ENCODE measurements at places on chromosomes 13 and 19.

- no peak for DNase-seq
These were observed 51.0 kb downstream of the ZNF146 start for GRCh38 chr19:36265856-36266374.

DNA sequence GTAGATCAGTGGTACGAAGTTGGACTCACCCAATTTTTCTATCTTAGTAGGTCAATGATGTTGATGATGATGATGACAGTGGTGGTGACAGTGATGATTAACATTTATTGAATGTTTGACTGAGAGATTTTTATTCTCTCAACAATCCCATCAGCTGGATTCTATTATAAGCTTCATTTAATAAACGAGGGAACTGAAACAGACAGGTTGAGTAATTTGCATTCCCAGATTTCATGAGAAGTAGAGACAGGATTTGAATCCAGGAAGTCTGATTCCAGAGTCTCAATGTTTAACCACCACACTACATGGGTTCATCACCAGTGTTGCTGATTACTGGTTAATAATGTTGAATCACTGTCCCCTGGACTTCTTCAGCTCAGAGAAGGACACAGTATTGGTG is 168.9 kb downstream of the FLT1 start:
- DNase-seq: no peak

- no peak for DNase-seq
These were observed 5.6 kb upstream of the RAB8A start for GRCh38 chr19:16106121-16106520.

DNA sequence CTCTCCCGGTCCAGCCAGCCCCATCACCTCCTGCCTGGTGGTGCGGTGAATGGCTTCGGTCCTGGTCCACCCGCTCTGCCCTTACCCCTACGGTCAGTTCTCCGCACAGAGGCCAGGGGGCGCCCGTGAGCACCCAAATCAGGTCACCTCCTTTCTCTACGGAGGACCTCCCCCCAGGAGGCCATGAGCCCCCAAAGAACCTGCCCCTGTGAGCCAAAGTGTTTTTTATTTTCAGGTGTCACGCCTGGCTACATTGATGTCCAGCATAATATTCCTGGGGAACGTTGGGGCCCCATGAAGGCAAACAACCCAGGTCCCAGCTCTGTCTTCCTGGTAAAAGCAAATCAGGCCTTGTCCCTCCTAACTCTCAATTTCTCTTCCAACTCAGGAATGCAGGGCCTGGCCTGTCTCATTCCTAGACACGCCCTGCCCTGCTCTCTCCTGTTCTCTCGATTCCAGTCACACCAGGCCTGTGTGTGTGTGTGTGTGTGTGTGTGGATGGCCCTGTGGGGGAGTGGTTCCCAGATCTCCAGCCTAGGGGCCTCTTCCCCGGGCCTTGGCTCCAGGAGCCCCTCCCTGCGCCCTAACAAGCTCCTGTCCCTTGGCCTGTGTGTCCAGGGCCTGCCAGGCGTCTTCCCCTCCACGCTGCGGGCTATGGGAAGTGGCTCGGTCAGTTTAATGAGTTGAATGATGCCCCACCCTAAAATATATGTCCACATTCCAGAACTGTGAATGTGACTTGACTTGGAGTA is 9.7 kb upstream of the GIPC1 start:
- peak; percentile 80 for DNase-seq

DNA sequence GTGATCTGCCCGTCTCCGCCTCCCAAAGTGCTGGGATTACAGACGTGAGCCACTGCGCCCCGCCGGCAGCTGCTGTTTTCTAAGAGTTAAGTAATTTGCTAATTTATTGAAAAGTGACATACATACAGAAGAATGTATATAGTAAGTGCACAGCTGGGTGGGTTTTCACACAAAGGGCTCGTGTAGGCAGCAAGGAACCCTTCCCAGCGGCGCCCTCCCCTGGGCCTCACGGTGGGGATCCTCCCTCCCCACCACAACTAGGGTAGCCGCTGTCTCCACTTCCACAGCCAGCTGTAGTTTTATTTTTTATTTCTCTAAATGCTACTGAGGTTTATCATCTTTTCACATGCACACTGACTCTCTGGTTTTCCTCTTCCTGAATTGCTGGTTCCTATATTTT is 64.9 kb downstream of the CRYL1 start:
- no peak for DNase-seq

- no peak for DNase-seq
These were observed 326.0 kb upstream of the SPRY2 start for GRCh38 chr13:80666782-80667552.

DNA sequence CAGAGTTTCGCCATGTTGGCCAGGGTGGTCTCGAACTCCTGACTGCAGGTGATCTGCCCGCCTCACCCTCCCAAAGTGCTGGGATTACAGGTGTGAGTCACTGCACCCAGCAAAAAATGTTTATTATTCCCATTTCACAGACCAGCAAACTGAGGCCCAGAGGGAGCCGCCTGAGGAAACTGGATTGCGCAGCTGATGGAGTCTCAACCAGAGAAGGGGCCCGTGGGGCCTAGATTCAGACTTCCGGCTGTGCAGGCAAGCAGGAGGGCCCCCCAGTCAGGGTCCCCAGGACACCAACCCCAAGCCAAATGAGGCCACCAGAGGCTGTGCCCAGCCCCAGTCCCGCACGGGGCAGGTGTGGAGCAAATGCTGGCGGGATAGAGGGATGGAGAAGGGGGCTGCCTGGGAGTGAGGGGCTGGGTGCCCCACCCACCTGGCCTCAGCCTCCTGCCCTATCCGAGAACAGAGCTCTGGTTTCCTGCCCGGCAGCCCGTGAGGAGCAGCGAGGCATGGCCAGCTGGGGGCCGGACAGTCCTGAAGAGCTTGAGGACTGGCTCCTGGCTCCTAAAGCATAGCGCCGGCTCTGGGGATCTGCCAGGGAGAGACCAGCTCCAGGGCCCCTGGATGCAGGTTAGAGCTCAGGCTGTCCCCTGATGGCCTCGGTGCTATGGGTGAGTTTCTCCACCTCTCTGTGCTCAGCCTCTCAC is 22.0 kb downstream of the MISP start:
- DNase-seq: no peak

DNA sequence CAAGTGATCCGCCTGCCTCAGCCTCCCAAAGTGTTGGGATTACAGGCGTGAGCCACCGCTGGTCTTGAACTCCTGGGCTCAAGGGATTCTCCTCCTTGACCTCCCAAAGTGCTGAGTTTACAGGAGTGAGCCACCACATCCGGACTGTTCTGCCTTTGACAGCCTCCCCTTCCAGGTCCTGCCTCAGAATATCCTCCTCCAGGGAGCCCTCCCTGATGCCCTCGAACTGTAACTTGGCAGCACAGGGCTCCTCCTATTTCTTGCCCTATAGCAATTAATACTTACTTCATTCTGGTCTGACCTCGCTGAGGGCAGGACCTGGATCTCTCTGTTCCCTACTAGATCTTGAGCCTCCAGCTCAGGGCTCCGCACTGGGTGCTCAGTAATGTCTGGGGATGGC is 5.9 kb downstream of the CPT1C start:
- no peak for DNase-seq

GRCh38 chr19:10773969-10774368 is 56.1 kb downstream of the DNM2 start:
- DNase-seq: no peak

- DNase-seq: no peak
These were observed 127.2 kb upstream of the SOX1 start for GRCh38 chr13:111939666-111940278.

DNA sequence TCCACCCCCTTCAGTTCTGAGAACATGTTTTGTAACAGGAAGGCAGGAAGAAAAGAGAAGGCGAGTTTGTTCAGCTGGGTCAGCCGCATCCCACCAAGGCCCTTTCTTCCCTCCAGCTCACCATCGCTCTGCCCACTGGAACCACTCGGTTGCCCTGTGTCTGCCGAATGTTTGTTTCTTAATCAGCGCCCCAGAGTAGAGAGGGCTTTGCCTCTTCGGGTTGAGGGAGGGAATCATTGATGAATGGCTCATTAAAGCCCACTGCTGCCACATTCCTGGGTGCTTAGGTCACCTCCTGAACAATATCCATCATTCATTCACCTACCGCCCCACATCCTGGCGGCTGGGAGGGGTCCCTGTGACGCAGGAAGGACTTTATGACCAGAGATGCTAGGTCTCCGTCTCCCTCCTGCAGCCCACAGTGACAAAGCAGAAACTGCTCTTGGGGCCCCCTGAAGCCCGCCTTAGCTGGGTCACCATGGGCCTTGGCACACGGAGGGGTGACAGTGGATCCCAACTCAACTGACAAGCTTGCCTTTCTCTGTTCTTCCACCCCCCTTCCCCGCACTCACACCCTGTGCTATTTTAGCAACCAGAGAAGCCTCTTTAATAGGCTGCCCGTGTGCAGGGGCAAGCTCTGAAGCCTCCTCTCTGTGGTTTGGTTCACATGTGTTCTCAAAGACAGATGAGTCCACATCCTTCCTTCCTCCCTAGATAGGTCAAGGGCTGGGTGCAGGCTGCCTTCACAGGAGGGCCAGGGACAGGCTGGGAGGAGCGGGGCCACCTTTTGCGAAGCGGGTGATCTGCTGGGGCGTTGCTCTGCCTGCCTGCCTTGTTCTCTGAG is 46.2 kb downstream of the ACTN4 start:
- no peak for DNase-seq

DNA sequence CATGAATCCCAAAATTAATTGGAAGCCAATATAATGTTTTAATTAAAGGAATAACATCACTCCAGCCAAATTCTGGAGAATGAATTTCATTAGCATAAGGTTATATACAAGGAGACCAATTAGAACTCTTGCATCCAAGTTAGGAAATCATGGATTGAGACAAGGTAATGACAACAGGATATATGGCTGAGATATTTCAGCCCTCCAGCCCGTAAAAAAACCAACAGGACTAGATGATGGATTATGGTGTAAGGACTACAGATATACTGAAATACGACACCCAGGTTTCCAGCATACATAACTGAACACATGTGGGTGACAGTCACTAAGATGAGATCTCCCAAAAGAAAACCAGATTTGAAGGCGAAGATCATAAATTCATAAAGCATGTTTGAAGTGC is 56.5 kb downstream of the TSC22D1 start:
- DNase-seq: no peak

DNA sequence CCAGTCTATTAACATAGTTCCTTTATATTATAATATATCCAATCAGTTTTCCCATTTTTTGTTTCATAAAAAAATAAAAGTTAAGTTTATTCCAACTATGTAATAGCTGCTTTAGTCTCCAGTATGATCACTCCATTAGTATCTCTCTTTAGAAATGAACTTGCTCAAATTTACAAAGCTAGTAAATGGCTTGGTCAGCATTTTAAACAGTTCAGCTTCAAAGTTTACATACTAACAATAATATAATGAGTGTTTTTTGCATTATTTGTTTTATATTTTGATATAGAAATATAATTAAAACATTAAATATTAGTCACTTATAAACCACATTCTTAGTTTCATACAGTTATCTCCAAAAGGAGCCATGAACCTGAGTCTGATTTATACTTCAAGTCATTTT is 1073.8 kb downstream of the SLITRK5 start:
- DNase-seq: no peak

GRCh38 chr19:9729162-9729561 is 39.4 kb downstream of the ZNF846 start:
- no peak for DNase-seq

GRCh38 chr13:50393628-50394027 is 378.4 kb downstream of the KCNRG start:
- DNase-seq: no peak

DNA sequence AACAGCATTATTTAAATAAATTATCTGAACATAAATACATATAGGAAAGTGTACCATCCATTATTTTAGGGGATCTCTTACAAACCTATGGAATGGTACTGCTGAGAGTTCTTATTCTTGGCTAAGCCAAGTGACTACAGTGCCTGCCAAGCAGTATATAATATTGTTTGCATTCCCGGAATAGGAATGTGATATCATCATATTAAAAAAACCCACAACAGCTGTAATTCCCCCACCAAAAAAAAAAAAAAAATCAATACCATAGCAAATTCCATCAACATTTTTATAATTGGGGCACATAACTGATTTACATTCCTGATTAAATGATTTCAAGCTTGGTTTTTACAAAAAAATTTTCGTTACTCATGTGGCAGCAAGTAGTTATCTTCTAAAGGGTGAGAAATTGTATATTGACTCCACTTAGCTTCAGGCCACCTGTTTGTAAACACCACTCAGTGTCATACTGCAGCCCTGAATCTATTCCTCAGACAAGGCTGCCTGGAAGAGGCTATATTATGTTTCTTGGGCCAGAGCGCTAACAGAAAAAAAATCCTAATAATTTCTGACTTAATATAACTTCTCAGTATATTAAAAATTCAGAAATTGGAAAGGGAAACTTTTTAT is 278.1 kb downstream of the DNAJC15 start:
- no peak for DNase-seq

GRCh38 chr19:35249848-35250711 is 1.3 kb downstream of the LSR start:
- no peak for DNase-seq

DNA sequence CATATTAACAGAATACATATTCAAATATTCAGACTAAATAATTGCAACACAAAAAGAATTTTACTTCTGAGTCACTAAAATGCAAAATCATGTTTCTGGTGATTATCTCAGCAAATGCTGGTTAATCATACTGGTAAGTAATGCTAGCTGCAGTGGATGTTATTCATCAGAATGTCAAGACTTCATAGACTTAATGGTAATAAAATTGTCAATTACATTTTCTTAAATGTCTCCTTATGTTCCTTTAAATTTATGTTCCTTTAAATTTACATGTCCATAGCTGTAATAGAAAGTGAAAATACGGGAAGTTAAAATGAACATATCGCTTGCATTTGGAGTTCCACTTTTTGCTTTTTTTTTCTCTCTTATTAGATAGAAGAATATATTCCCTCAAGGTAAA is 853.0 kb downstream of the SLITRK6 start:
- no peak for DNase-seq

- no peak for DNase-seq
These were observed 216.4 kb downstream of the DLEU7 start for GRCh38 chr13:50627111-50627510.

- DNase-seq: no peak
These were observed 46.6 kb upstream of the UBAC2 start for GRCh38 chr13:99154064-99154463.

GRCh38 chr19:40995355-40995754 is 4.3 kb downstream of the CYP2B6 start:
- no peak for DNase-seq

GRCh38 chr19:27971071-27971470 is 1241.9 kb downstream of the UQCRFS1 start:
- no peak for DNase-seq

DNA sequence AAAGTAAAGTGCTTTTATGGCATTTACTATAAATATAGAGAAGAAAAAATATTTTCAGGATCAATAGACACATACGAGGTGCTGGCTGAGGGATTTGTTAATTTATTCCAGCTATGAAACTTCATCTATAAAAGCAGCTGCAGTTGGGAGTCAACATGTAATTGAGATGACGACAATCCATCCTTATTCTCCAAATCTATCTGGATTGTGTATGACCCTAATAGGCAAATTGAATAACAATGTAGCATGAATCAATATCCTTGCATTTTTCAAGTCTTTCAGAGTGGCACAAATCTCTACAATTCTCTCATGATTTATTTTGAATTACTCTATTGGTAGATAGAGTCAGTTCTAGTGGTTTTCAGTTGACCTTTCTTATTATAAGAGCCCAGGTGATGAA is 1296.5 kb upstream of the SPRY2 start:
- DNase-seq: no peak

Data from stimulated activated CD4-positive, alpha-beta T cell treated with anti-CD3 and anti-CD28 coated beads, Interleukin-15, amount 100 ng/mL, for 24 hours (primary cell).